IPS DF 6.9 (cell line): ENCODE measurements at places on chromosomes 12 and 14.

GRCh38 chr12:59823567-59823966 lies 227.7 kb downstream of the SLC16A7 start:
- DNase-seq: no peak

DNA sequence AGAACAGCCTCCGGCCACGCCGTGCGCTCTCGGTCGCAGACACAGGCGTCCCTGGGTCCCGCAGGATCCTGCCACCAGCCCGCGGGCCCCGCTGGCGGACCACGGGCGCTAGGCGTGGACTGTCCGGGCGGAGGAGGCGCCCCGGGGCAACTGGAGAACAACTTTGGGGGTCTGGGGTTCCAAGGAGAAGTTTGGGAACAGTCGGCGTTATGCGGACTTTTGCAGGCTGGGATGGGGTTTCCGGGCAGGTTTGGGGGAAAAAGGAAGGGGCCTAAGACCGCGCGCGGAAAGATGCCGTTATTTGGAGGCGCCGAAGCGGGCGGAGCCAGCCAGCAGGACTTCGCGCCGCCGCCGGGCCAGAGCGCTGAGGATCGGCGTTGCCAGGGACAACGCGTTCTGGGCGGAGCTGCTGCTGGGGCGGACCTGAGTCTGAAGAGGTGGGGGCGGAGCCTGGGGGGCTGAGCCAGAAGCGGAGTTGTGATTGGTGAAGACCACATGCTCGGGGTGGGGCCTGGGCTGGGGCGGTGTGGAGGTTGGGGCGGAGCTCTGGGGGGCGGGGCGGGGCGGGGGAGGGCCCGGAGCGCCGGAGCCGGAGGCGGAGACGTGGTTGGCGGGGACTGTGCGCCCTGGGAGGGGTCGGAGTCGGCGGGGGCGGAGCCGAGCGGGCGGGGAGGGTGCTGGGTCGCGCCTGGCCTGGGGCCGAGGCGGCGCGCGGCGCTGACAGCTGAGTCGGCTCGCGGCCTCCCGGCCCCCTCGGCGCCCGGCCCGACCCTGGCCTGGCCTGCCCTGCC lies at the start of gene CYP46A1:
TSS of gene CYP46A1 (plus strand) at position 680 of the 791 bp plus-strand sequence. CDS start 120 bp downstream, outside the sequence.
- peak; percentile 96 for DNase-seq

GRCh38 chr12:94049718-94050117 lies 98.7 kb upstream of the PLXNC1 start:
- no peak for DNase-seq

- DNase-seq: no peak
Observed at GRCh38 chr14:105165134-105165704, 3.4 kb downstream of the JAG2 start.

GRCh38 chr14:53391631-53392285 lies 238.6 kb upstream of the DDHD1 start:
- DNase-seq: no peak

DNA sequence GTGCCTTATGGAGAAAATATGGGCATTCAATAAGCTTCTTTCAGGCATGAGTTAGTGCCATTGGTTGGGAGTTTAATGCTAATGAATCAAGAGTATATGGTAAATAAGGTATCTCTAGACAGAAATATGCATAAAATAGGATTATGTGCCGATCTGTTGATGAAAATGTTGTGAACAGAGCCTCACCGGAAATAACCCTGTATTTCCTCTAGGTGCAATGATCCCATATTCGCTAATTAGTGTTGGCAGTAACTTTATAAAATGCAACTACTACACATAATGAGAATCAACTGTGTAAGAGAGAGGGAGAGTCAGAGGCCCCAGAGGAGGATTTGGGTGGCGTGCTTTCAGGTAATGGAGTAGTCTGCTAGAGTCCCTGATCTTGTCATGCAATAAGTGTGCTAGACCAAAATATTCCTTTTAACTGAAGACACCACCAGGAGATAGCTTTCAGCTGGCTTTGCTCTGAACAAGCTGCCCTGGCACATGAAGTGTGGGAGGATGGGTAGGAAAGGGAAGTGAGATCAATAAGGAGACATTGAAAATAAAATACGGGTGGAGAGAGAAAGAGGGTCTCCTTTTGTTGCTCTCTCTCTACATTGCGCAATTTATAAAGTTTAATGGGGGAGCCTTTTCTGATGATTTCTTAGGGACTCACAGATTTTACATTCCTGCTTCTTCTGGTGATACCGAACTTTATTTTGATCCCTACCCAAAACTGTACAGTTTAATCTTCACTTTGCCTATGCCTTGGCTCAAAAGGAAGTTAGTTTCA lies 68.6 kb upstream of the PLXNC1 start:
- no peak for DNase-seq

DNA sequence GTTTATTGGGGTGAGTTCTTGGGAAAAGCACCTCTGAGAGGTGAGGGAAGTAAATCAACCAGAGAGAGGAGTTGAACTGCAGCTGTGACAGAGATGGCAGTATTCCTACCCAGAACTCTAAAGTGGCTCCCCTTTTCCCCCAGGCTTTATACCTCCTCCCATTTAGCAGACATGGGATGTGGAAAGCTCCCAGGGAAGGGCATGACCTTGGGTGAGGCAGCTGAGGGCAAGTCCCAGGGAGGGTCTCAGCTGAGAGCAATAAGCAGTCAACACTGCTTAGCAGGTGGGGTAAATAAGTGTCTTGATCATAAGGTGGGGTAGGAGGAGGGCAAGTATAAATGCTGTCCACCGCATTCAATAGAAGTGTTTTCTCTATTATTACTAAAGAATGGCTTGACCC lies 143.0 kb downstream of the AKAP6 start:
- no peak for DNase-seq

DNA sequence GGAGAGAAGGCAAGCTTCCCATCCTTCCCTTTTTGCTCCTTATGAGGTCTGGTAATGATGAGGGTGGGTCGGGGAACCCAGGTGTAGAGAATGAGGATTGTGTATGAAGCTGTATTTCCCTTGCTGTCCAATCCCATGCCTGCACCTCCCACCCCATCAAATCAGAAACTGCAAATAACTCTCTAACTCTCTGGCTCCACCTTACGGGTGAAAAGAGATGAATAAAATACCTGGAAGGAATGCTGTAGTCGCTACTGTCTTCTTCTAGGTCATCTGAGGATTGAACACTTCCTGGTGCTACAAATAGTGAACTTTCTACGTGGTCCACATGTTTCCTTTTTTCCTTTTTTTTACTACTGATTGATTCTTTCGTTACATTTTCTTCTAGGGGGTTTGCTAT lies 38.9 kb upstream of the DICER1 start:
- DNase-seq: no peak

DNA sequence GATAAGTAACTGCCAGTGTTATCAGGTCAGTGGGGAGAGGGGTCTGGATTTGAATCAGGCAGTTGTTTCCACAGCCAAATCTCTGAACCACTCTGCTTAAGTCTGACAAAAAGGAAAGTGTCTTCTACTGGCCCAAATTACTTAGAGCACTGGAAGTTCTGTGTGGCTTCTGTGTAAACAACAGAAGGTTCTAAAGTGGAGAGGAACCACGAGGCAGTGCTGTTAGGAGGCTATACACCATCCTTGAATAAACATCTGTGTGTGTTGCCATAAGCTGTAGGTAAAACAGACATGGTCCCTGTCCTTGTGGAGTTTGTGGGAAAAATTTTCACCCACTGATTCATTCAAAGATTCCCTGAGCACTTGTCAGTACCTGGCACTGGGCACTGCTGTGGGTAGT lies 50.0 kb downstream of the GALNT4 start:
- DNase-seq: no peak

GRCh38 chr12:99769396-99769980 lies 121.9 kb downstream of the GARIN6 start:
- DNase-seq: no peak

- no peak for DNase-seq
Observed at GRCh38 chr12:131827961-131828534, at the start of gene MMP17. MMP17 (plus strand) TSS chr12:131828393; CDS start chr12:131828495, 102 bp downstream.

DNA sequence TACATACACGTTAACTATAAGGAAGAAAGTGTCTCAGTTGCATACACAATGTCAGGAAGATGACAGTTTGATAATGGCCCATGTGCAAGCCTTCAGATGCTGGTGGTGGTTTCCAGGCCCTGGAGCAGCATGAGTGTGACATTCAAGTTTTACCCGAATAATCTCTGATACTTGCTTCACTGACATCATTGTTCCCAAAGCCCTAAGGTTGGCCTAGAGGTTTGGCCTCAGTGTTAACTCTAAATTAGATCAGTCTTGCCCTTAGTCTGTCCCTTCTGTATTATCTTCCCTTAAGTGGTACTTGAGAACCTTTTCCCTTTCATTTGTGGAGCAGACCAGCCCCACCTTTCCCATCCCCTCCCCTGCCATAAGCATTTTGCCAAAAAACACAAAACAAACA lies 24.0 kb upstream of the PDE1B start:
- no peak for DNase-seq

DNA sequence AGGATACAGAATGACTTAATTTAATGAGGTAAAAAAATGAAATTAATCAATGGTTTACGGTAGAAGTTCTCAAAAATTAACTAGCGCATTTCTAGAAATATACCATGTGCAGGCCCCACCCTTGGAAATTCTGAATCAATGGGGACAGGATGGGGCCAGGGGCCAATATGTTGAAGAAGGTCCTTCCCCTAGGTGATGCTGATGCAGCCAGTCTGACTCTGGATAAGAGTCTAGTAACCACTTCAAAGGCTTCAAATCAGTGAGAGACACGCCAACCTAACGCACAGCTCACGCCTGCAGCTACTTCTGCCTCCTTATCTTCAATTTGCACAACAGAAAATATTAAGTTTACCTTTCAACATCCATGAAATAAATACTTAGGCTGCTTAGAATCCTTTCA lies 14.9 kb downstream of the GIT2 start:
- DNase-seq: no peak

DNA sequence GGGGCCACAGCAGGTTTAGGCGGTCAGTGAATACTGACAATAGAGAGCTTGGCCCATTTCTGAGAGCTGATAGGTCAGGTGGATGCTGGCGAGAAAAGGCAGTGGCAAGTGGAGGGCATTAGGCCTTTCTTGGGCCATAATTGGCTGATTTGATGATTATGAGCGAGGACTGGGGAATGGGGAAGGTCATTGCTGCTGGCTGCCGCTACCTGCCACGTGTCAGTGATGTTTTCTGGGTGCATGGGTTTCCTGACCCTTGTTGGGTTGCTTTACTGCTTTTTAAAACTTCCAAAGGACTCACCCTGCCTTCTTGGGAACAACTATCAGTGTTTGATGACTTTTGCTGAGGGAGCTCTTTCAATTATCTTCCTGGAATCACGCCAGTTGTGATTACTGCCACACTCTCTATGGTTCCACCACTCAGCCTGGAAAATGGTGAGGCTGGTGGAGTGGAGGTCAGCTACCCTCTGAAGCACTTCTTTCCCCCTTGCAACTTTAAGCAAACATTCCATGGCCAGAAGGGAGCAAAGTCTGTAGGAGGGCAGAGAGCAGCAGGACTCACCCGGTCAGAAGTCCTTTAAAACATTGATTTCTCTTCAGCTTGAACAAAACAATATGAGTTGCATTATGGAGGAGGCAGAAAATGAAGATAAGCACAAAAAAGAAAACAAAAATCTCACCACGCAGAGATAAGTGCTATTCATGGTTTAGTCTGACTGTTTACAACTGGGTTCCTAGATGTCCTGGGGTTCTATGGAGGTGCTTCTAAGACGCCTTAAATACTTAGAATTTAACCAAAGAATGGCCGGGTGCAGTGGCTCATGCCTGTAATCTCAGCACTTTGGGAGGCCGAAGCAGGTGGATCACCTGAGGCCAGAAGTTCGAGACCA lies 12.1 kb upstream of the SLC10A1 start:
- DNase-seq: no peak

DNA sequence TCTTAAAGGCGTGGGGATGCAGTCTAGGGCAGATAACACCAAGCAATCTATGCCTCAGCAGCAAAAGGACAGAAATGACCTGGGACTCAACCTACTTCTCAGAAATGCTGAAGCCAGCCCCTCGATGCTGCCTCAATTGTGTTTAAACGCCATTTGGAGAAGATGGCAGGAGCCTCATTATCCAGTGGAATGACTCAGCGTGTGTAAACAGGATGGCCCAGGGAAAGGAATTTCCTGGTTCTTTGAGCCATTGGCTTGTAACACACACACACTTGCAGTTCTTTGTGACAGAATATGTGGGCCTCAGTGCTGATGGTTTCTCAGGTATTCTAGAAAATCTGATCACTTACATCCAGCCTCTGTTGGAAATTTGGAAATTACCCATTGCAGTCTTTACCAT lies 154.3 kb downstream of the NTF3 start:
- DNase-seq: no peak

DNA sequence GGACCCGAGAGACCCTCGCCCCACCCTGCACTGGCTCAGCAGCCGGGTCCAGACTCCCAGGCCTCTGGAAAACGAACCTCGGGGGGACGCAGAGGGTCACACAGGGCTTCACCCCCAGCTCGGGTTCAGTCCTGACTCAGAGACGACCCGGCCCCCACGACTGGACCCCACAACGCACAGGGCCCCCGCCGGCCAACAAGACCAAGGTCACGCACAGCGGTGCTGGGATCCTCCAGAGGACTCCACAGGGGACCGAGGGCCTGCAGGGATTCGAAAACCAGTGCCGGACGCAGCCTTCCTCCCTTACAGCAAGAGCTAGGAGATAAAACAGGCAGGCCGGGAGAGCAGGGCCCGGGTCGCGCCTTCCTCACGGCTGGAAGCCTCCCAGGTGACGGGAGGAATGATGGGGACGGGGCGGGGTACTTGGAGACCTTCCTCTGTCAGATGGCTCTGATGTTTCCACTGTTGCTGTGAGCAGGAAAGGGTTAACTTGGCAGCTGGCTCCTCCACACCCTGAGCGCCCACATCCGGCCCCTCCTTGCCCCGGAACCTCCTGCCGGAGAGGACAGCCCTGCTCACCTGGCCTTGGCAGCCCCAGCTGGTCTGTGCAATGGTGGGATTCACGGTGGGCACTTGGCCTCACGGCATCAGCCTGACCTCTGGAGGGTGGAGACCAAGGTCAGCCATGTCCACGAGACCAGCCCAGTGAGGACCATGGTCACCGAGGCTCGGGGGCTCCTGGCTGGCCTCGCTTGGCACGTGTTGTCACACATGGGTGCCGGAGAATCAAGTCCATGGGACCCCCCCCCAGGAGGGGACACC lies 46.2 kb downstream of the GALNT9 start:
- DNase-seq: peak; percentile 43

DNA sequence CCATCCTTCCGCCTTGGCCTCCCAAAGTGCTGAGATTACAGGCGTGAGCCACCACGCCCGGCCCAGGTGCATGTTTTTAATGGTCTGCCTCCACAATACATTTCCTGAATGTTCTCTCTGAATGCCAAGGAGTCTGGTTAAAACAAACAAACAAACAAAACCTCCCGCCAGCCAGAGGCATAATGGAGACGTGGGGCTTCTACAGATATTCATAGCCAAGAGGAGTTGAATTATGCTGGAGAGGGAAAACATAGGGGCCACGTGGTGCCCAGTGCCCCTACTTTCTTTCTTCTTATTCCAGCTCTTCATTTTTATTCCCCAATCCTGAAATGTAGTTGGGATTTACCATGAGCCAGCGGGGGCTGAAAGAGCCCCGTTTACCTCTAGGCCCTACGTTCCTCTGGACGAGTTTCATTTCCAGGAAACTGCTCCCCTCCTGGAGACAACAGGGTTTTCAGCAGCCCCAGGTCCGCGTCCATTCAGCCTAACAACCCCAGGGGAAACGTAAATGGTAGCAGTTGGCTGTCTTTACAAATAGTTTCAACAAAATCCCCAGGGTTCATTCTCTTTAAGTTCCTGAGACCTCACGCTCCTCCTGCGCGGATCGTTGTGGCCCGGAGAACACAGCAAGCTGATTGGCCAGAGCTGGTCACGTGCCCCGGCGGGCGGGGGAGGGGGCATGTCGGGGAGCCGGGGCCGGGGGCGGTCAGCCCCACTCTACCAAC lies 108.5 kb upstream of the ESRRB start:
- no peak for DNase-seq
